ENCODE measurements at places on chromosomes 12 and 14.

GRCh38 chr12:63450816-63451215 is 217.5 kb downstream of the DPY19L2 start:
- DNase-seq: no peak

DNA sequence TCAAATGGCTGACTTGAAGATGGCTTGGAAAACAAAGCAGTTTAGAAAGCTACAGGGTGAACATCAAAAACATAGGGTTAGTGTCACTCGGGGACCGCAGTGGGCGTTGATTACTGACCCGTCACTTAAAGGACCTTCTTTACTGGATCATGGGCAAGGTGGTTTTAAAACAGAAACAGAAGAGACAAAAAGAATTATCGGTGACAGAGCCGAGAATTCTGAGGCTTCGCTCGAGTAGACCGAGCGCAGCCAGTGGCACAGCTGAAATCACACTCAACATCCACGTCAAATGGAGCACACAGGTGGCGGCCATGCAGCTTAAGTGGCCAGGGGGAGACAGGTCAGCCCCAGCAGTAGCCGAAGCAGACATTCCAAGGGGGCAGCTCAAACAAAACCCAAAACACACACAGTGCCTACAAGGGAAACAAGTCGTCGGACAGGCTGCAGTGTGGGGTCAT is 17.3 kb downstream of the SNRNP35 start:
- no peak for DNase-seq

DNA sequence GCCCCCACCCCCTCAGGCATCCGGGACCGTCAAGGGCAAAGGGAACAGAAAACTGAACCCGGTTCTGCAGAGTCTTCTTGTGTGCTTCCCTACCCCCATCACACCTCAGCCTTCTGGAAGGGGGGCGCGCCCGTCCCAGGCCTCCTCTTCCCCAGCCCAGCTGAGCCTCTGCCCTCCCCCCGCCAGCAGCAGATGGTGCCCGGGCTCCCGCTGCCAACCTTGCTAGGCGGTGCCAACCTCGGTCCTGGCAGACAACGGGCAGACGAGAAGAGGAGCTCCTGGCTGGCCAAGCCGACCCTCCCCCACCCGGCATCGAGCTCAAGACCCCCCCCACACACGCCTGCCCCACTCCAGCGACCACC is 8.7 kb downstream of the STAC3 start:
- DNase-seq: no peak

DNA sequence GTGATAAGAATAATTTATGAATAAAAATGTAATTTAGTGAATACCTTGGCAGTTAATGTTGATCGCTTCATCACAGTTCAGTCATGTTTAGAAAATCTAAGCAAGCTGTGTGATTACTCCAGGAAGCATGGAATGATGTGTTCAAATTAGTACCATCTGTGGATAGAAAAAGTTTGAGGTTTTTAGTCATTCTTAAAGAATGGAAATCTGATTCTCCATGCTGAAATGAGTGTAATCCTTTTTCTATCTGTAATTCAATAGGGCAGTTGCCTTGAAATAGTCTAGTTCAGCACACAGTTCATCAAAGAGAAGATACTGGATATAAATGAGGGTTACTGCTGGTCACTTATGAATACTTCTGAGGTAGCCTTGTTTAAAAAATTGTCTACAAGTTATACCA is 127.2 kb upstream of the MYF6 start:
- peak; percentile 61 for DNase-seq

DNA sequence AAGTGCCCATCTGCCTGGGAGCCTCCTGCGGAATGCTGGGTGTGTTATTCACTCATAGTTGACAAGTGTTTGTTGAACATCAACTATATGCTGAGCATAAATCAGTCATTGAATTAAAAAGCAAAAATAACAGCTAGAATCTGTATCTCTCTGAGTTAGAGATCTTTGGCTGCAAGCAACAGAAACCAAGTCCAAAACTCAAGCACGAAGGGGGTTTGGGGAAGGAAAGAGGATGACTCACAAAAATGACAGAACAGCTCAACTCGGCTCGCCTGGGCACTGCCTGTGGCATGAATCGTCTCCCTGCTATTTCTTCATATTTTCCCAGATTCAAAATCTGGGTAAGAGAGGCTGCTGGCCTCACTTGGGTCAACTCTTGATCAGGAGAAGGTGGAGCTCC is 72.6 kb upstream of the NCOR2 start:
- DNase-seq: no peak

- DNase-seq: no peak
Observed at GRCh38 chr14:23119363-23120327, 590 bp upstream of the CEBPE start.

DNA sequence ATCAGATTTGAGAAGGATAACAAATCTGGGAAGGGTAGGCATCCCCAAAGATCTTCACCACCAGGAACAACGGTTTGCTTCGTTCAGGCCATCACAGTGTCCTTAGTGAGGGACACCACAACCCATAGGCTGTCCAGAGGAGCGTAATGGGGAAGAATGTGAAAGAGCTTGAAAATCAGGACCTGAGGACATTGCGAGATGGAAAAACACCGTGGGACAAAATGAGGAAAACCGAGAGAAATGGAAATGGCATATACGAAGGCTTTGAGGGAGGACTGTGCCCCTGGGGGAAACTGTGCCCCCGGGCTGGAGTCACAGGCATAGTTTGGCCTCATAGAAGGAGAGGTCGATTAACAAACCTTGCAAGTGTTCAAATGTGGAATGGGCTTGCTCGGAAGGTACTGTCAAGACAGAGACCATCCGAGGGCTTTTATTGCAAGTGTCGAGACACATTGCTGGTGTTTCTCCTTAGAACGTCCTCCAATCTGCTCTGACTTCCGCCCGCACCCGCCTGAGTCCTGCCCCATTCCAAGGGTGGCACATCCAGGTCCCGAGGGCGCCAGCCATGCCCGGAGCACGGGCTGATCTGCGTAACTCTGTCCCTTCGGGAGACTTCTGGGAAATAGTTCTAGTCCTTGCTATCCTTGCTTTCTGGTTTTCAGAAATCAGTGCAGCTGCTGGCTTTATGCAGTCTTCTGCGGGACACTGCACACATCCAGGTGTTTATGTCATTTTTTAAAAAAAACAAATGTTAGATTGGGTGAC is 885 bp upstream of the PALS1 start:
- no peak for DNase-seq

DNA sequence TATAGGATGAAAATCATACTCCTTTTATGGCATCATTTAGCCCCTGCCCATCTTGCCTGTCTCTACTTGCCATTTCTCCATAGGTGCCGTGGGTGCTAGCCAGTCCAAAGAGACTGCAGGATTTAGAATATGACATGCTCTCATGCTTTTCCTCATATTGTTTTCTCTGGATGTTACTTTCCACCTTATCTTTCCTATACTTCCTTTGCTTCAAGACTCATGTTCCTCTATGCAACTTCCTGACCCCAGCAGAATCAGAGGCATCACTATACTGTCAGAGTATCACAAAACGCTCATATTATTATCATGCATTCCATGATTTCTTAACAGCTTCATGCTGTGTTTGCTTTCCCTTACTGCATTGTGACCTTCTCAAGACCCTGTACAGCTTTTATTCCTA is 220.8 kb upstream of the ABCD2 start:
- no peak for DNase-seq

DNA sequence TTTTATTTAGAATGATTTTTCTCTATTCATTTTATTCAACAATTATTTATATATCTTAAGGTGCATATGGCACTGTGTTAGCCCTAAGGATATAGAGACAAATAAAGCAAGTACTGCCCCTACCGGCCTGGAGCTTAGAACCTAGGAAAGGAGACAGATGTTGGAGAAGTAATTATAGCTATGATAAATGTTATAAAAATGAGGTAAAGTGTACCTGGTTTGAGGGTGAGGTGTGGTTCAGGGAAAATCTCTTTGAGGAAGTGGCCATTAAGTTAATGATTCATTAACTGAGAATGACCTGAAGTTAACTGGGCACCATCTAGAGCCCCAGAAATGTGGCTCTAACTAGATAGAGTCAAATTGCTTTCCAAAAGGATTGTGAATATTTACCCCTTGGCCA is 31.9 kb downstream of the CDKL1 start:
- no peak for DNase-seq

GRCh38 chr12:23880988-23881387 is 68.5 kb downstream of the SOX5 start:
- no peak for DNase-seq
